CD4-positive, alpha-beta T cell treated with Interleukin-4 for 4 hours (primary cell): ENCODE measurements at places on chromosomes 6 and 20.

DNA sequence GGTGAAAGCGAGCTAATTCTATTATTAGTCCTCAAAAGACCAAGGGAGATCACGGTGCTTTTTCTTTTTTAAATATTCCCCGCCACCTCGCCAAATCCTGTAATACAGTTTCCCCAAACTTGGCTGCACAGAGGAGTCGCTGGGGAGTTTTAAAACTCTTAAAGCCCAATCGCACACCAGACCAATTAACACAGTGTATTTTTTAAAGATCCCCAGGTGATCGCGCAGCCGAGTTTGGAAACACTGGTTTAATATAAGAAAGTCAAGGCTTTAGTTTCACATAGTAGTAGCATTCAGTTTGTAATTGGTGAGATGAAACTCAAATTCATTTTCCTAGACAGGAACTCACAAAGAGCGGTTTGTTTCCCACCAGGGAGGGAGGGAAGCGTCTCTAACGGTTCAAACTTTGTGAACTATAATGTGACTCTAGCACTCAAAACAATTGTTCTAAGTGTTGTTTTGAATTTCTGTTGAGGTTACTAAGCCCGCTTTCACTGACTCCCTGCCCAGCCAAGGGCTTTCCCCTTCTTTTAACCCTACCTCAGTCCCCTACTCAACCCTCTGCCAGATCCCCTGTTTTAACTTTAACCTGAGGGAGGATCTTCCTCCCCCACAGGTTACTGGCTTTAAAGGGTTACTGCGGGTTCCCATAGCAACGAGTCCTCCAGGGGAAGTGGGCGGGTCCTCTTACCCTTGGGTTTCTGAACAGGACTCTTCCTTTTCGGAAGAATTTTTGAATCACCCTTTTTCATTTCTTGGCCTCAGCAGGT, 25.7 kb upstream of the BTBD3 start:
- DNase-seq = peak; percentile 39

- peak; percentile 18 for DNase-seq
Measured at GRCh38 chr6:125858427-125859320, 67.9 kb downstream of the NCOA7 start.

DNA sequence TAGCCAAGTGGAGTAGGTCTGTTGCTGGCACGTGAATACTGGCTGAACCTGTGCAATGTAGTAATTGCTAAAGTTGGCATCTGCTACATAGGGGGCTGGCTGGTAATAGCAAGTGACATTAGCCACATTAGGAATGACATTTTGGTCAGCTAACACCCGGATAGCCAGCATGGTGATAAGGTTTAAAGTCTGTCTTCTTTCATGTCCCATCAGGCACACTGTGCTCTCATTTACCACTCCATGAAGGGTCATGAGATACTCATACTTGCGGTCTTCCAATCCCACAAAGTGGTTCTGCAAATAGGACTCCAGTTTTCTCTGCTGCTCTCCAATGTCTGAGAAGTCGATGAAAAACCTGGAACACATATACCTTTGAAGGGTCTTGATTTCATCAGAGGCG, 2.8 kb downstream of the TENT5A start:
- no peak for DNase-seq

GRCh38 chr6:141866731-141867497, 265.8 kb upstream of the GJE1 start:
- DNase-seq = no peak

- no peak for DNase-seq
Measured at GRCh38 chr20:36471885-36472636, 69.3 kb upstream of the MYL9 start.

DNA sequence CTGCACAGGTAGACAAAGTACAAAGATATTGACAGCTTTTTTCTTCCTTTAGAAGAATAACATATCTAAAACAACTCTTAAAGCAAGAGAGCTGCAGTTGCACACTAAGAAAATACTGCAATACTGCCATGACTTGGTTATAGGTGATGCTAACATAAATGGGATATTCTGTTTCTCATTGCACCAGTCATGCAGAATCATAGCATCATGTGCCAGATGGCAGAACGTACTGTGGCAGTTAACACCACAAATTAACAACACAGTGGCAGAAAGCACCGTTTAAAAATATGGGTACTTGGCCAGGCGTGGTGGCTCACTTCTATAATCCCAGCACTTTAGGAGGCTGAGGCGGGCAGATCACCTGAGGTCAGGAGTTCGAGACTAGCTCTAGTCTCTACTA, 7.4 kb downstream of the ASXL1 start:
- no peak for DNase-seq

GRCh38 chr6:117498159-117498558, 15.7 kb downstream of the DCBLD1 start:
- DNase-seq = no peak

- no peak for DNase-seq
Measured at GRCh38 chr6:57085471-57085870, 4.5 kb upstream of the ZNF451 start.

- DNase-seq = no peak
Measured at GRCh38 chr6:52499026-52499425, 77.8 kb downstream of the TRAM2 start.

GRCh38 chr20:14838663-14839628, 501.5 kb upstream of the FLRT3 start:
- DNase-seq = no peak

DNA sequence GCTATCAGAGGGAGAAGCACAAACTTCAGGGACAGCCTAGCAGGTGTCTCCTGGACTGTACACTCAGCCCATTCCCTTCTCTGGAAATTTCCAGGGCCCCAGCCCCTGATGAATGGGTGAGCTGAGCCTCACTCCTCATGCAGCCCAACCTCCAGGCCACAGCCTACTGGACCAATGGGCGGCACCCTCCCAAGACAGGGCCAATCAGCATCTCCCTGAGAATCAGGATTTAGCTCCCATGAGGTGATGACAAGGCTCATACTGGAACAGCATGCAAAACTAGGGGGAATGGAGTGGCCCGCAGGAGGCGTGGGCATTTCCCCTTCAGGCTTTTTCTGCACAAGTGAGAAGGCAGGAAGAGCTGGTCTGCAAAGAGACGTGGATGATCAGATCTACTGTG, 29.0 kb downstream of the NFATC2 start:
- DNase-seq = no peak

GRCh38 chr20:45987108-45987780, 15.2 kb upstream of the ZNF335 start:
- peak; percentile 65 for DNase-seq

DNA sequence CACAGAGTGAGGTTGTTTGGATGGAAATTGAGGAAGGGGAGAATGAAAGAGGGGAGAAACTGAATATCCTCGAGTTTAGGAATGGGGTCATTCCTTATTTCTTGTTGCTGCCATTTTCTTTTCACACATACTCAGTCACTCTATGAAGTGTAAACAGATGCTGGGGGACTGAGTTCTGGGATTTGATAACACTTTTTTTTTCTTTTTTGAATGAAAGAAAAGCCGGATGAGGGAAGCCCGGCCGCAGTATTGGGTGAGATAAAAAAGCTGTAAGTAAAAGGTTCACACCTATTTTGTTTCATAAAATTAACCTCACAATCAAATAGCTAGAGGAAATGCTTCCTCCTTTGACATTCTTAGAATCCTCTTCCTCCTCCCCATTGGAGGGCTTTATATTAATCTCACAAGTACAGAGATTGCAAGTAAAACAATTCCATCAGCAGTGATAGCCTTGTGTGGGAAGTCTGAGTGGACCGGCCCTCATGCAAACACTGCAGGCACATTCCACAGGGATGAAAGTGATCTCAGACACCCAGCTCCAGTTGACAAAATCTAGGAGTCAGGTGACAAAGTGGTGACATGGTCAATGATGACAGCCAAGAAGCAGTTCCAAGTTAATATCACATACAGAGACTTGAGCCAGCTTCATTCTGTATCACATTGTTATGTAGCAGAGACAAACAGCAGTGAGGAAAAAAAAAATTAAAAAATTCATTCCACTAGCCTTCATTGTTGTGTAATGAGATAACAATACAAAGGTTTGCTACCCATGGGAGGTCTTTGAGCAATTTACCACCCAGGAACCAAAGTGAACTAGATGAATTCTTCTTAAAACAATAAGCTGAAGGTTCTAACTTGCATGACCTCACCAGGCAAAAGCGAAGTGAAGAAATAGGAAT, 391.1 kb upstream of the HSF2 start:
- DNase-seq = no peak

DNA sequence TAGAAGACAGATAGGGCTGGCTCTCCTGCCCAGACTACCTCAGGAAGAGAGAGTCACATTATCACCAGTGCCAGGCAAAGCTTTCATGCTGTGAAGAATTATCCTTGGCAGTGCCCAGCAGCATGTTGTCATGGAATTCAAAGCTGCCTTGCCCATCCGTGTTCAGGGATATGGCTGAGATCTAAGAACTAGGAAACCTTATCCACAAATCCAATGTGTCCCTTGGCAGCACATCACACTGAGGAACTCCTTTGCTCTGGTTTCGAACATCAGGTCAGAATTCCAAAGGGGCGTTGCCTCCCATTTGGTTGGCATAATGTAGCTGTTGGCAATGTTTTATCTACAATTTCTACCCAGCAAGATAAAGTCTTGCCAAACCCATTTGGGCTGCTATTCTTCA, 52.7 kb downstream of the ADGRF1 start:
- no peak for DNase-seq
